ENCODE measurements at places on chromosomes 2 and 18.

- no peak for DNase-seq
These were observed 1451.3 kb upstream of the SLC39A10 start for GRCh38 chr2:194205568-194206227.

- no peak for DNase-seq
These were observed 17.4 kb downstream of the SCN2A start for GRCh38 chr2:165256618-165257017.

DNA sequence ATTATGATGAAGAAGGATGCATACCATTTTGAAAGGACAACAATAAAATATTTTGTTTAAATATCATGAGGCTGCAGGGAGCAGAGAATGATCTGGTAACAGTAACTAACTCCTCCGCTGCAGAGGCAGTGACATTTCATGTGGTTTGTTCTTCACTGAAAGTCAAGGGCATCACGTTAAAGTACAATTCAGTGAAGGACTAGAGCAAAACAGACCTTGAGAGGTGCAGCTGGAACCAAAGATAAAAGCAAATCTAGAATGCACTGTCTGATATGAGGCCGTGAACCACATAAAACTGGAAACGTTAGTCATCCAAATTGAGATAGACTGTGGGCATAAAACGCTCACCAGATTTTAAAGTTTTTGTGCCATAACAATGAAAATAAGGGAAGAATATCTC, 522.9 kb upstream of the TNP1 start:
- DNase-seq, result no peak

GRCh38 chr18:2654169-2654927, 1.2 kb upstream of the SMCHD1 start:
- no peak for DNase-seq

GRCh38 chr2:151119374-151119773, 142.3 kb downstream of the RBM43 start:
- DNase-seq, result no peak

DNA sequence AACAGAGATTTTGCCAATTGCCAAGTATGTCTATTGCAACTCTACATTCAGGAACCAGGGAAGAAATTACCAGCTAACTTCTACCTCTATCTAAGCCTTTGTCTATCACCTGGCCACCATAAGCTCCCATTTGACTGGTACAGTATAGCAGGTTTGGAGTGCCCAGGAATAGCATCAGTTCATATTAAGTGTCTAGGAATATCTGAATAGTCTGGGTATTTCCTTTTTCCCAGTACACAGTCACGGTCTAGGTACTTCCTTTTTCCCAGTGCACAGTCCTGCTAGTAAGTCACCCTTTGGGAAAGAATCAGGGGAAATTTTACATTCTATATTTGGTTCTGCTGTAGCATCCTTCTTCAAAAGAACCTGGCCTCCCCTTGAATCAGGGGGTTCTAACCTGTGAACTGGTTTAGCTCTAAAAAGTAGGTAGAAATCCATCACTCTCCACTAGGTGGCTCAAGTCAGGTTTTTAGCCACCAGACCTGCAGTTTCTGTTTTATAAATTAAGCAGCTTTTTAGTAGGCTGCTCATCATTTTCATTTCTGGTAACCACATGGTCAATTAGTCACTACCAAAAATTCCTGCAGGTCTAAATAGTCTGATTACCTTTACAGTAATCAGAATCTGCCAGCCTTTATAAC, 49.3 kb upstream of the DNAJC10 start:
- peak; percentile 13 for DNase-seq

DNA sequence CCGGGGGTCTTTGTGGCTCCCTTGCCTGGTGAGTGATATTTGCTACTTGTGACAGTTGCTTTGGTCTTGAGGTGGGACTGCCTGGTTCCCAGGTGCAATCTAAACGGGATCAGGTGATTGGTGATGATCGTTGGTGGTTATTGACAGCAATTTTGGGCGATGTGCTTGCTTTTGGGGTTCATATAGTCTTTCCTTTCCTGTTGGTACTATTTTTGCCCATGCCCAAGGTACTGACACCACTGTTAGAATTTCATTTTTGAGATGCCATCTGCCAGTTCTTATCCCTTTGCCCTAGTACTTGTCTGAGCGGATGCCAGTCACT, 573 bp downstream of the WDR7 start:
- no peak for DNase-seq

- DNase-seq, result no peak
These were observed 781.4 kb upstream of the GYPC start for GRCh38 chr2:125874564-125874963.

GRCh38 chr2:99776206-99776905, 286.5 kb upstream of the REV1 start:
- DNase-seq, result no peak

- DNase-seq, result no peak
These were observed 29.3 kb downstream of the PELI1 start for GRCh38 chr2:64114912-64115277.

GRCh38 chr18:76442413-76443171, 52.5 kb downstream of the ZNF516 start:
- no peak for DNase-seq

- no peak for DNase-seq
These were observed 100.1 kb downstream of the TSN start for GRCh38 chr2:121855510-121855909.

DNA sequence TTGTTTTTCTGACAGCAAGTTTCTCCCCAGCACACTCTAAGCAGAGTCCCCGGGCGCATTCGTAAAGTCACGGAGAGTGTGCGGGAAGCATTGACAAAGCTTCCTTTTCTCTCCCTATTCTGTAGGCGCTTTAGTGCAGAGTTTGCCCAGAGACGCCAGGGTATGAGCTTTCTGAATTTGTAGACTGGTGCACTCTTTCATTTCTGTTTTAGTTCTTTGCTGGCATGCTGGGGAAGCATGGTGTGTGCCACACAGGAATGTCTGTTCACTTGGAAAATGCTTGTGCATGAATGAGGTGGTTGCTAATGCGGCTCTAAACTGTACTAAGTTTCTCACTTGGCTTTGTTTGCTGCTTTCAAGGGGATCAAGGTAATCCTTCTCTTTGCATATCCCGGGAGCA, 102.6 kb downstream of the RTN4 start:
- no peak for DNase-seq

GRCh38 chr2:42906557-42907411, 114.4 kb upstream of the HAAO start:
- DNase-seq, result no peak

- DNase-seq, result peak; percentile 74
These were observed 37.0 kb upstream of the CTDP1 start for GRCh38 chr18:79642626-79643025.

GRCh38 chr2:216171011-216171410, 61.9 kb downstream of the XRCC5 start:
- peak; percentile 86 for DNase-seq

DNA sequence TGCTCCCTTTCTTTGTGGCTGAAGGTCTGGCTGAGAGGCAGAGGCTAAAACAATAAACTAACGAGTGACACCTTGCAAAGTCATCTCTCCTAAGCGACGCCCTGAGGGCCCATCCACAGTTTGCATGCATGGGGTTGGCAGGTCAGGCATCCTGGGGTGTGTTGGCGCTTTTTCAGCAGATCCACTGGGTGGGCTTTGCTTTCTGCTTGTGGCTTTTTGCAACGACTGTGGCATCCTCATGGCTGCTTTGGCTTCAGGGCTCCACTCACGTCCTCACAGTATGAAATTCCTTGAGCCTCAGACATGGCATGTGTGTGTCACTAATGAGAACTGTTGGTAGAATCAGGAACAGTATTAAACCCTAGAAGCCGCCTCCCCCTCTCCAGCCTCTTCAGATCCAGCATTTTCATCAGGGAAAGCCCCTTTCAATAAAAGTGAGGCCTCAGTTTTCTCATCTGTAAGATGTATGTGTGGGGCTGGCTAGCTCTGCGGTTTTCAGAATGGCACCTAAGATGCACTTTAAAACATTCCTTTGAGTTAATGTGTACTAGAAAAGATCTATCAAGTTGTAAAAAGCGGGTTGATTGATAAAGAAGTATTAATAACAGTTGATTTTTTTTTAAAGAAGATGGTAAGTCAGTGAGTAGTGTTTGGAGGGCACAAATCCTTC, 72.5 kb downstream of the SH3BP4 start:
- no peak for DNase-seq

- no peak for DNase-seq
These were observed 75.8 kb downstream of the ACTR3 start for GRCh38 chr2:113965644-113966043.

- peak; percentile 36 for DNase-seq
These were observed 140.9 kb downstream of the CAPN13 start for GRCh38 chr2:30666266-30666874.

- no peak for DNase-seq
These were observed 32.6 kb upstream of the E2F6 start for GRCh38 chr2:11498543-11499034.

GRCh38 chr2:197890168-197890567, 85.8 kb downstream of the PLCL1 start:
- DNase-seq, result peak; percentile 49

GRCh38 chr2:10513201-10513600, 65.1 kb upstream of the ODC1 start:
- no peak for DNase-seq

GRCh38 chr2:95166065-95166763, 605 bp downstream of the ZNF2 start:
- no peak for DNase-seq

- peak; percentile 72 for DNase-seq
These were observed 4.8 kb downstream of the NEU4 start for GRCh38 chr2:241813644-241814392.

- DNase-seq, result no peak
These were observed 171.3 kb upstream of the XIRP2 start for GRCh38 chr2:166716968-166717367.

- no peak for DNase-seq
These were observed 26.1 kb upstream of the SPTBN1 start for GRCh38 chr2:54429811-54430551.

DNA sequence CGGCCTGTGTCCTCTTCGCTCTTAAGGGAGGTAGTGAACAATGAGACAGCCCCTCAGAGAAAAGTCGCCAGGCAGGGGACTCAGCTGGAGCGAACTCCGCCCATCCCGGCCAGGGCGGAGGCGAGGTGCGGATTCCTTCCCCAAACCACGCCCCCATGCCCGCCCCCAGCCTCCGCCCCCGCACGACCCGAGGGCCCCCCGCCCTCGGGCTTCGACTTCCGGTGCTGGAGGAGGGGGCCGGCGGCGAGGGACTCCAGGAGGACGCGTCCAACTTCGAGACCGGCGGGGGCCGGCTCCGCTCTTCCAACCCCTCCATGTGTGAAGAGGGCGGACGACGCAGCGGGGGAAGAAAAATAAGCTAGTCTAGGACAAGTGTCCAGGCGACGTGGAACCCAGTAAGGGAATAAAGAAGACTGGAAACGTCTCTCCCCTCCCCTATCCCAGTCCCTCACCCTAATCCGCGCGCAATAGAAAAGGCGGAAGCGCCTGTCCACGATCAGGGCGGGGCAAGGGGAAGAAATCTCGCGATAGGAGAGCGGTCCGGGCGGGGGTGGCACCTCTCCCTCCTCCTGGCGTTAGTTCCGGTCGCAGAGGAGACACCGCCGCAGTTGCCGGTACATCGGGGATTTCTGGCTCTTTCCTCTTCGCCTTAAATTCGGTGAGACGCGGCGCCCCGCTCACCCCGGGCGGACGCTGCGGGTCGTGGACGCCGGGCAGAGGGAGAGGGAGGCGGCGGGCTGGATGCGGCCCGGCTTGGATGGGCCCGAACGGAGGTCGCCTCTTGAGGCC, at the start of gene BZW1:
BZW1 (plus strand) TSS at position 578 of the 789 bp plus-strand sequence. CDS start 1,308 bp downstream, outside the sequence.
- DNase-seq, result peak; percentile 98

DNA sequence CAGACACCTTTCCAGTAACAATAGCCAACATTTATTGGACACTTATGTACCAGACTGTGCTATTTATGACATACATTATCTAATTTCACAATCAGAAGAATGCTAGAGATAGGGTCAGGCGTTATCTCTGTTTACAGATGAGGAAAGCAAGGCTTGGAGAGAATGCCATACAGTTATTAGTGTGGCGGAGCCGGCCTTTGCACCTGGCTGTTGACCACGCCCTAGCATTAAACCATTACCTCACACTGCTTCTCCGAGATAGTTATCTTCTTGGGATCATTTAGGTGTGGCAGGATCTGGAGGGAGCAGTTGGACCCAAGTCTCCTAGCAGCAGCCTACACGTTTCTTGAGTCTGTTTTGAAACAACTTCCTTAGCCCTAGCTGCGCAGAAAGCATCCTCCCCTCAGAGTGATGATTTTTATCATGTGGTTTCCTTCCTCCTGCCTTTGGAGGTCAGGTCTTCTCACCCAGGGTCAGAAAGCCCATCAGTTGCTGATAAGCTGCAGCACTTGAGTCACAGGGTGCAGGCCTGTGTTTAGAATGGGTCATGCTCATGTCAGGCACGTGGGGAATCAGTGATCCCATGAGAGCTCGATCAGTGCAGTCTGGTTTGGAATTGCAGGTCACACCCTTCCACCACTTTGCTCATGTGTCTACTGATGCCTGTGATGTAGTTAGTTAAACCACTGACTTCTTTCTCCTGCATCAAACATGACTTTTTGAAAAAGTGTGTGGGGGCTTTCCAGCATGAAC, 118.2 kb downstream of the SPTBN1 start:
- DNase-seq, result peak; percentile 89

GRCh38 chr2:69936906-69937305, 22.0 kb downstream of the MXD1 start:
- peak; percentile 30 for DNase-seq

DNA sequence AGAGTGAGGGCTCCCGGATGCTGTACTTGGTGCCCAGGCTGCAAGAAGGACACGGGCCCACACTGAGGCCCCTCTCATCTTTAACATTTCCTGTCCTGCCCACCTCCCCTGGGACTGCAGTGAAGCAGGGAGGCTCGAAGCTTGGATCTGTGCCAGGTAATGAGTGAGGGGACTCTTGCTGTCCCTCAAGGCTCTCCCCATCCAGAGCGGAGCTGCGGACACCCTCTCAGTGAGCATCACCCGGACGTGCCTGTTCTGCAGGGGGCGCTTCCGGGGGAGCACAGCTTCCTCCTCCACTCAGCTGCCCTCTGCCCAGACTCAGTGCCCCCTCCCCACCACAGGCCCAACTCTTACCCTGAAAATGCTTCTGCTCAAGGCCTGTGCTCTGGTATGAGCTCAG, 150.0 kb upstream of the MYCN start:
- DNase-seq, result no peak

GRCh38 chr2:3489764-3490115, 29.6 kb downstream of the ADI1 start:
- DNase-seq, result no peak

DNA sequence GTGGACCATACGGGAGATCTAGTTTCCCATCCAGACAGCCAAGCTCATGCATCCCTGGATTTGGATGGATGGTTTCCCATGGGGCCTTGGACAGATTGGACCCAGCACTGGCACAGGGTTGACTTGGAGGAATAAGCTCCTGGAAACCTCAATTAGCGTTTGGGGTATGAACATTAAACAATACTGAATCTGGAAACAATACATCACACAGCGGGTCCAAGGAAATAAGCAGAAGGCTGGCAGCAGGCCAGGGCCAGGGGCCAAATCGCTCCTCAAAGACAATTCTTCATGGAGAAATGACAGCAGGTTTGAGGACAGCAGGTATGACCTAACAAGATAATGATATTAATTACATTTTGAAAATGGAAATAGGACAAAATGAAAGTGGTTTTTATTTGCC, 540.6 kb downstream of the RIT2 start:
- DNase-seq, result no peak

Data from suppressor macrophage (primary cell).